Body of pancreas (tissue), 4 donors: ENCODE measurements at places on chromosomes 4 and X.

DNA sequence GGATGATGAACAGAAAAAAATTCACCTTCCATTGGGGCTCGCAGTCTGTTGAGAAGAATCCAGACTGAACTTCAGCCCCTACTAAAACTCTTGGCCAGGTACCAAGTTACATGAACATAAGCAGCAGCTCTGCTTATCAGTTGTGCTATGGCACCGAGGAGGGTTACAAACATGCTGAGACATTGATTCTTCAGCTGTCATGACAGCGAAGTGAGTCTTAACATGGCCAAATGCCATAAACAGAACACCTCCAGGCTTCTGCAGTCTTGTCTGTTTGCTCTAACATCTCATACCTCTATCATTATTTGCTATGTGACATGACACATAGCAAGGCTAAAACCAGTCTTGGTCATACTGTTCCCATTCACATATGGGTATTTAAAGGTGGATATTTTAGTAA is 521.5 kb downstream of the GRID2 start:
- no peak for DNase-seq

- DNase-seq = no peak
Observed at GRCh38 chr4:185225940-185226339, 16.5 kb downstream of the SNX25 start.

DNA sequence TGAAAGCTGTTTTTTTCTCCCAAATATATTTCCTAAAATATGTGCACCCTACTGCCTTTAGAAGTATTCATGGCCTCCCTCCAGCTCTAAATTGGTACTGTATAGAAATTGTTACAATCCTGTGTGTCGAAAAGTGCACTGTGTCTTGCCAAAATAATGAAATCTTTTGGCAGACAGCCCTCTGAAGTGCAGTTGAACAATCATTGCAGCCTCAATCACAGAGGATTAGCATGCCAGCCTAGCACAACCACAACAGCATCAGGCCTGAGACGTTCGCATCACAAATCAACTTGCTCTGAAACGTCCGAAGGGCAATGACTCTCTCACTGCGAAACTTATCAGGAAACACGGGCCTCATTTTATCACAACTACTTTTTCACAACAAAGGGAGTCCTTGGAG is 99.0 kb downstream of the ANOS1 start:
- no peak for DNase-seq

DNA sequence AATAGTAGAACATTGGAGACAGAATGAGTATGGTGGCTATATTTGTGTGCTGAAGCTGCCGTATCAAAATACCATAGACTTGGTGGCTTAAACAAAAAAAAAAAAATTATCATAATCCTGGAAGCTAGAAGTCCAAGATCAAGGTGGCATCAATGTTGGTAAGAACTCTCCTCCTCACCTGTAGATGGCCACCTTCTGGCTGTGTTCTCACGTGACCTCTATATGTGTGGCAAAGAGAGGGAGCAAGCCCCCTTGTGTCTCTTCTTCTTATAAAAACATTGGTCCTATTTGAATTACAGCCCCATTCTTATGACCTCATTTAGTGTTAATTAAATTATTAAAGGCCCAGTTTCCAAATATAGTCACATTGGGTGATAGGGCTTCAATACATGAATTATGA is 1640.9 kb upstream of the PCDH7 start:
- no peak for DNase-seq

GRCh38 chr4:87053176-87053658 is 118.4 kb downstream of the AFF1 start:
- DNase-seq = no peak

DNA sequence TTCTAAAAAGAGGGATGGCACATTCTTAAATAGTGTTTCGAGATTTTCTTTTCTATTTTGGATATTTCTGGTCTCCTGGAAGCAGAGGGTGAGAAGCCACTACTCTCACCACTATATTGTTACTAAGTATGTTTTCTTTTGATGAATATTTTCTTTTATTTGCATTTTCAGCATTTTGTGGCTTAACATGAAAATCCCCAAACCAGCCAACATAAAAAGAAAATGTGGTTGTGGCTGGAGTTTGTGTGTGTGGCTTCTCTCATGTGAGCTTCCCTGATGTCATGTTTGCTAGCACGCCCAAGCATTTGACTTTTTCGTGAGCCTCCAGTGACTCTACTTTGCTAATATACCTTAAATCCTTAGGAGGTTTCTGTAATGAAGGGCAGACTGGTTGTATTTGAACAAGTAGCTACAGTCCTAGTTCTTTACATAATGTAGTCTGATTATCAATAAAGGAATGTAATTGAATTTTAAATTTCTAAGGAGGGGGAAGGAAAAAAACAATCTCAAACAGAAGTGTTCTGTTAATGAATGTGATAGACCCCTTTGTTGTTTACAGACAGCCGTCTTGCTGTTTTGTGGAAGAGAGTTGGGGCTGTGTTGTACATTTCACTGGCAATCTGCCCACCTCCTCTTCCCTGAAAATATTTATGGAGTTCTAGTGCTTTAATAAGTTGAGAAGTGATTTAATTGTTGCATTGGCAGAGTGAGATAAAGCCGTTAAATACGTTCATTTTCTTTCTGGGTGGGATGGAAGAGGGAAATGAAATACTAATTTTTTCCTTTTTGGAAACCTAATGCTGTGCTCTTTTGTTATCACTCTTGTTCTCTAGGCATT is 114.6 kb downstream of the ARHGAP10 start:
- DNase-seq = no peak

DNA sequence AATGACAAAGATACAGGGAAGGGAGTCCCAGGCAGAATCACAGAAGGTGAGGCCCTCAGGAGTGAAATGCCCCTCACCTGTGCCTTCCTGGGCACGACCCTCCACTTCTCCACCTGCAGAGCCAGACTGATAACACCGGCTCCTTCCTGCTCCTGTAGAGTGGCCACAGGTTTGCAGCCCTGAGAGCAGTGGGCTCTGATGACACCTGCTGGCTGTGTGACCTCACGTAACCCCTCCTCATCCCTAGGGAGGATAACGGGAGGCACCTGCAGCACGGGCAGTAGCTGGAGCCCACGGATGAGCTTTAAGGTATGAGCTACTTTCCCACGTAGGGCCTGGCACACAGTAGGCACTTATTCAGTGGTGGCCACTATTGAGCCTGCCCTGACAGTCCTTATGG is 25.5 kb upstream of the MAN2B2 start:
- no peak for DNase-seq

GRCh38 chr4:89855236-89855635 is 18.3 kb upstream of the SNCA start:
- DNase-seq = no peak

DNA sequence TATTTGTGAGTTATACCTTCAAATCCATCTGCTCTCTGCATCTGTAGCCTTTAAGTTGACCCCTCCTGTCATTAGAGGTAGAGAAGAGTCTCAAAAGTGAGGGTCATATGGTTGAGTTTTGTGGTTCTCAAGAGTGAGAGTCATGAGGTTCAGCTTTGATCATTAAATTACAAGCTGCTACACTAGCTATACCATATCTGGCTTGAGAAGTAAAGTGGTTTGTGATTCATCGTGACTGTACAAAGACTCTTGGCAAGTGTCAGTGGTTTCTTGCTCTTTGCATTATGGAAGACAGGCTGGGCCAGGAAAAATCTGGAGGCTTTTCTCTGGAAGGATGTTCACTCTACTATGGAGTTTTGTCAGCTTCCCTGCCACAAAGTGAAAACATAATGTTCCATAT is 170.6 kb downstream of the ZC4H2 start:
- DNase-seq = no peak

DNA sequence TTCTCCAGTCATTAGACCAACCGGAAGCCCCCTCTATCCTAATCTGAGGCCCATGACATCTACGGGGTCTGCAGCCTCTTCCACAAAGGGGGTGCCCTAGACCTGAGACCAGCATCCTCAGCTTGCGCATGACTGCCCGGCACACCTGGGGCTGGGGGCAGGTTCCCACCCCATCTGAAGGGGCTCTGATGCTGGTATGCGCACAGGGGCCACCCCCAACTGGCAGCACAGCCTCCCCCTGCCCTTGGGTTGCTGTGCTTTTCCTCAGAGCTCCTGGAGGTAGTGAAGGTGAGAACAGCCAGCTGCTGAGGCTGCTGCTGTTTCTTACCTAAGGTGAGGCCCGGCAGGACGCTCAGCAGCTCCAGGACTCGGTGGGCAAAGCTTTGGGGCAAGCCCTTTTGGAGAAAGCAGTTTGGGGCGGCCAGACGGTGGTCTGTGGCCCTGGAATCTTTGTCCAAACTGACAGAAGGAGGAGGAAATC is 18.9 kb upstream of the CPLX1 start:
- no peak for DNase-seq

- DNase-seq = no peak
Observed at GRCh38 chr4:113181289-113182007, 132.0 kb downstream of the ANK2 start.

GRCh38 chr4:40845154-40845835 is 95.5 kb downstream of the NSUN7 start:
- DNase-seq = no peak

GRCh38 chr4:6023731-6024130 is 5.5 kb upstream of the C4orf50 start:
- no peak for DNase-seq

DNA sequence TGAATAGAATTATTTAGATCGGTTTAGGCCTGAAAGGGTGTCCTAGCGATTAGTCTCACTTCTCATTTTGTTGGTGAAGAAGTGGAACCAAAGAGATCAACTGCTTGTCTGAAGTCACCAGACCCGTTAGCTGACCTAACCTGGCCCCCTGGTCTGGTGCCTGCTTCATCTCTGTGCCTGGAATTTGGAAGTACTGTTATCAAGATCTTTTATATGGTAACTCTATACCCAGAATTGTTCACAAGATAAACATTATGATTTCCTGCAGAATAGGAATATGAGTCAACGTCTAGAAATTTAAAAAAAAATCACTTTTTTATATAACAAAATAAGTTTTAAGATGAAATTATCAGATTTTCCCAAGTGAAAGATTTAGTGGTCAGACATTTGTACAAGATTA is 37.2 kb downstream of the LRP2BP start:
- no peak for DNase-seq

GRCh38 chr4:48945981-48946380 is 39.4 kb upstream of the OCIAD2 start:
- DNase-seq = no peak

DNA sequence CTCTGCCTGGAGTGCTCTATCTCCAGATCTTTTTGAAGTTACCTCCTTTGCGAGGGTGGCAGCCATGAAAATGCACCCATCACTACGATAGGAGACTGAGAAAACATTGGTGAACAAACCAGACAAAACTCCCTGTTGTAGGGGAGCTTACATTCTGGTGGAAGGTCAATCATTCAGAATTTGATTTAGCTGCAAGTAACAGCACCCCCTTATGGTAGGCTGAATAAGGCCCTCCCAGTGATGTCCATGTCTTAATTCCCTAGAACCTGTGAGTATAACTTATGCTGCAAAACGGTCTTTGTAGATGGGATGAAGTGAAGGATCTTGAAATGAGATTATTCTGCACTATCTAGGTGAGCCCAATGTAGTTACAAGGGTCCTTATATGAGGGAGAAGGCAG is 5.6 kb upstream of the TEC start:
- no peak for DNase-seq

GRCh38 chr4:77625485-77625884 is 19.9 kb downstream of the CXCL13 start:
- DNase-seq = no peak

- no peak for DNase-seq
Observed at GRCh38 chr4:128241425-128241913, 46.1 kb downstream of the PGRMC2 start.
